ENCODE measurements at places on chromosomes 3 and 15.

GRCh38 chr3:122794779-122795673, at the start of gene SLC49A4:
Gene SLC49A4 (plus strand): TSS chr3:122795069. CDS start chr3:122795193, 124 bp downstream.
- DNase-seq, result peak; percentile 78

DNA sequence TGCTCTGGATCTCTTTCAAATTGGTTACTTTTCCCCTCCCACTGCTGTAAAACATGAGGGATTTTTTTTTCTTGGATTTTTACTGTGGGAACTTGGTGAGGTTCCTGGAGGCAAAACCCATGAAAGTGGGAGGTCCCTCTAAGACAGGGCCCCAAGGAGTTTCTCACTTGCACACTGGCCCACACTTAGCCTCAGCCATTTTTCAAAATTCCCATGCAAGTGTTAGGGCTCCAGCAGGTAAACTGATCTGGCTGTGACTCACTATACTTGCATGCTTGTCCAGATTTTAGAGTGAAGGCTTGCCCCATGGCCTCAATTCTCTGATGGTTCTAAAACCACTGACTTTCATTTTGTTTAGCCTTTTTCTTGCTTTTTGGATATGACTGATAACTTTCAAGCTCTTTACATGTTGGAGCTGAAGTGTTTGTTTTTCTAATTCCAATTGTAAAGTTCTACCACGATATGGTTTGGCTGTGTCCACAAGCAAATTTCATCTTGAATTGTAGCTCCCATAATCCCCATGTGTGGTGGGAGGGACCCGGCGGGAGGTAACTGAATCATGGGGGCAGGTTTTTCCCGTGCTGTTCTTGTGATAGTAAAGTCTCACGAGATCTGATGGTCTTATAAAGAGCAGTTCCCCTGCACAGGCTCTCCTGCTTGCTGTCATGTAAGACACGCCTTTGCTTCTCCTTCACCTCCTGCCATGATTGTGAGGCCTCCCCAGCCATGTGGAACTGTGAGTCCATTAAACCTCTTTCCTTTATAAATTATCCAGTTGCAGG, 37.7 kb downstream of the MCCC1 start:
- DNase-seq, result no peak

DNA sequence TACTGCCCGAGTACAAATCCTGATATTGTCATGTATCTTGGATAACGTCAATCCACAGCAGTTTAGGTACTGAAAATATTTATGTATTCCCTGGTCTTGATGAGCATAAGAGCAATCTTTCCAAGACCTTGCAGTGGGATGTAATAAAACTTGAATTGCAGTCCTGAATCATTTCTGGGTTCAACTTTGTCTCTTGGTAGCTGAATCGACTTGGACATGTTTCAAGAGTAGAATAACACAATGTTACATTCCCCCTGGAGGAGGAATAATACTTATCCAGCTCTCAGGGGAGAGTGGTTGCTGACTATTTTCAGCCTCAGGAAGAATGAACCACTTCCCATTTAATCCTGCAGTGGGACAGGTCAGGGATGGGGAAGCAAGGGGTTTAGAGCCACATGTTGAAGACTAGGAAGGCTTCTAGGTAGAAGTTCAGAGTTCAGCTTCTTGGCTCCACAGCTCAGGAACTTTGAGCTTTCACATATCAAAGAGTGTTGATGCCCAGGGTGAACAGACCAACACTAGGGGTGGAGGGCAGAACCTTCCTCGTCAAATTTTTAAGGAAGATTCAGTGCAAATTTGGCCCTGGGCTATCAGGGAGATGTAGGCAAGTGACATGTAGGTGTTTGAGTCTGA, 43.4 kb upstream of the GPD1L start:
- DNase-seq, result no peak

GRCh38 chr15:28078191-28078719, 20.9 kb downstream of the OCA2 start:
- no peak for DNase-seq

GRCh38 chr3:84724877-84725276, 233.9 kb upstream of the CADM2 start:
- no peak for DNase-seq

DNA sequence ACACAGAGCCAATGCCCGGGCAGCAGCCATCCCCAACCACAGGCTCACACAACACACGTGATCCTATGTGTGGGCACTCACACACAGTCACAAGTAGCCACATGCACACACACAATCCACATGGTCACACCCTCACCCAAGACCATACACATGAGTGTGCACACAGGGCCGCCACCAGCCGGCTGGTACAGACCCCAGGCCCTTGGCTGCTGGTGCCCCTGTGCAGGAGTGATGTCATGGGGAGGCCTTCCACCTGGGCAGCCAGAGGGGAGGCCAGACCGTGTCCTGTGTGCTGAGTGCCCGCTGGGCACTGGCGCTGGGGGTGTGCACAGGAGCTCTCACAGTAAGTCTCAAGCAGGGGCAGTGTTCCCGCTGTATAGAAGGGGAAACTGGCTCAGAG, 36.9 kb downstream of the DNAJB8 start:
- DNase-seq, result no peak

GRCh38 chr15:73150831-73151230, 98.6 kb downstream of the NEO1 start:
- DNase-seq, result no peak

GRCh38 chr3:165196577-165197480, 645 bp upstream of the SLITRK3 start:
- DNase-seq, result no peak

DNA sequence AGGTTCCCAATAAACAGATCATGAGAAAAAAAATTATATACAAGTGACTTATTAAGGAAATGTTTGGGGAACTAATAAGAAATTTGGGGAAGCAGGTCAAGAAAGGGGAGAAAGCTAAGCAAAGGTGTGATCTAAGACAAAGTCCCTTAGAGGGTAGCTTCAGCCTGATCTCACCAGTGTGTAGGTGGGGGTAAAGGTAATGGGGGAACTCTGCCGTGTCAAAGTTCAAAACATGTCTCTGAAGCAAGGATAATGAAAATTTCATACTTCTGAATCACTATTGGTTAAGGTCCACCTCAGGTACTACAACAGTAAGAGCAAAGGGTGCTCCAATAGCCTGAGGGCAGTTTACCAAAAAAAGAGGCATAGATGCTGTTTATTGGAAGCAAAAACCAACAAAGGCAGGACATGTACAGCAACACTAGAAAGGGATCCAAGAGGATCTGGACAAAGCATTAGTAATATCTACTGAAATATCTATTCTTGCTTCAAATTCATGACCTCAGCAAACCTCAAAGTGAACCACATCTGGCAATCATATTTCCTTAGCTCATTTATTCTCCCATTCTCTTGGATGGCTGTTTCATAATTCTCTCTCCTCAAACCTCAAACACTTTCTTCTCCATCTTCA, 6.9 kb downstream of the ACAD11 start:
- DNase-seq, result no peak

DNA sequence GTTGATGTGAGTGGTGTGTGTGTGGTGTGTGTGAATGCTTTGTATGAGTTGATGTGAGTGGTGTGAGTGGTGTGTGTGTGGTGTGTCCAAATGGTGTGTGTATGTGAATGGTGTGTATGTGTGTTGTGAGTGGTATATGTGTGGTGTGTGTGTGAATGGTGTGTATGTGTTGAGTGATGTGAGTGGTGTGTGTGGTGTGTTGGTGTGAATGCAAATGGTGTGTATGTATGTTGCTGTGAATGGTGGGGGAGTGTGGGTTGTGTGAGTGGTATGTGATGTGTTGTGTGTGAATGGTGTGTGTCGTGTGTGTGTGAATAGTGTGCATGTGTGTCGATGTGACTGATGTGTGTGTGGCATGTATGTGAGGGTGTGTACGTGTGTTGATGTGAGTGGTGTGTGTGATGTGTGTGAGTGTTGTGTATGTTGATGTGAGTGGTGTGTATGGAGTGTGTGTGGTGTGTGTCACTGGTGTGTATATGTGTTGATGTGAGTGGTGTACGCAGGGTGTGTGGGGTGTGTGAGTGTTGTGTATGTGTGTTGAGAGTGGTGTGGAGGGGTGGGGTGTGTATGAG, 40.6 kb downstream of the ARNT2 start:
- no peak for DNase-seq

DNA sequence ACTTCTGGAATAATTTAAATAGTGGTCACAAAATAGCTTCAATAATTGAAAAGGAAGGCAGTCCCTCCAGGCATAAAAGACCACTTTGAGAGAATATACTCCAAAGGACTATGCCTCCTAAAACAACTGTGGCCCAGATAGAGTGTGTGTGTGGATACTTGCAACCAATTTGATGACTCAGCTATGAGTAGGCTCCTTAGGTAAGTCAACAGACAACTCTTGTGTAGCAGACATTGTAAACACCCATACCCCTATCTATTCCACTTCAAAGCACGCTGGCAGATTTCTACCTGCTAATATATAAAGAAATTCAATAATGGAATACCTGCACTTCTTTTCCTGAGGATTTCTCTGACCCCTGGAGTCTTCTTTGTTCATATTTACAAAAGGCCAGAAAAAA, 254.5 kb downstream of the NEK10 start:
- DNase-seq, result no peak

- no peak for DNase-seq
These were observed 95.5 kb upstream of the UBE3A start for GRCh38 chr15:25534293-25534692.

DNA sequence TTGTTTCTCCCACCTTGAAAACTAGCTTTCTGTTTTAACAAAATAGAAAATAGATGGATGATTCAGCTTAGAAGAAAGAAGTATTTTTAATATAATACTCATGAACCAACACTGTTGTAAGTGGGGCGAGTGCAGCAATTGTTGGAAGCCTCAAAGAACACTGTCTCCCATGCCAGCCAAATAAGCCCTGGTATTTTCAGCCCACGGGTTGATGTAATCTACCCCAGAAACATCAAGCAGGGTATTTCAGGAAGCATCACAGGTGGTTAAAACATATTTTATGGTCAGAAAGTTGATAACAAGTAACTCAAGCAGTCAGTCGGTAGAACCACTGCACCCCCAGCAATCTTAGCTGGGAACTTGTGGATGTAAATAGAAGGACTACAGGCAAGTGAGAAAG, 115.9 kb downstream of the SV2B start:
- DNase-seq, result no peak

GRCh38 chr15:45802140-45802539, 167.3 kb downstream of the SQOR start:
- DNase-seq, result no peak
